Osteoblast (primary cell): ENCODE measurements at places on chromosomes 13 and 19. TPM values are rescaled to one million over a fixed set of nuclear protein-coding genes. Genes with fewer than 3 reads are reported as not detected.

The SRRM5 gene
- under 0.01 TPM in 1 of 2 replicates, not detected in the other for total RNA-seq

The STK24 gene
- total RNA-seq = 82.2 and 83.4 TPM in 2 replicates

The ZNF543 gene
- total RNA-seq = 10.6 and 11.9 TPM in 2 replicates

The ADGRE3 gene
- not detected in 2 replicates for total RNA-seq

The KLK8 gene
- not detected in 2 replicates for total RNA-seq

DNA sequence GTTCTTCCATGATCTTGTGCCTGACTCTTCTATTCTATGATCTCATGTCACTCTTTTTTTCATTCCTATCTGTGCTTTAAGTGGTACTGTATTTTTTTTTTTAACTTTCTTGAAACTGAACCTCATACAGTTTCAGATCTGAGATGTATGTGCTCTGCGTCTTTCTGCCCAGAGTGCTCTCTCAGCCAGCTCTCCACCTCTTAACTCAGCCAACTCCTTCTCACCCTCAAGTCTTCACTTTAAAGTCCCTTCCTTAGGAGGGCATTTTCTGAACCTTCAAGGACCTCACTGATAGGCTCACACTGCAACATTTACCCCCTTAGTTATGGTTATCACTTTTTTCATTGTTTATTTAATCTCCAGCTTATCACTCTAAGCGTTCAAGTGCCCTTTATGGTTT, 158.7 kb downstream of the IRS2 start:
- DNase-seq = no peak

- no peak for DNase-seq
Measured at GRCh38 chr19:33000510-33000909, 28.5 kb downstream of the FAAP24 start.

GRCh38 chr19:1624458-1624857, 19.2 kb upstream of the UQCR11 start:
- peak; percentile 97 for DNase-seq

GRCh38 chr19:46861691-46862502, 1.1 kb downstream of the ARHGAP35 start:
- DNase-seq = peak; percentile 67

DNA sequence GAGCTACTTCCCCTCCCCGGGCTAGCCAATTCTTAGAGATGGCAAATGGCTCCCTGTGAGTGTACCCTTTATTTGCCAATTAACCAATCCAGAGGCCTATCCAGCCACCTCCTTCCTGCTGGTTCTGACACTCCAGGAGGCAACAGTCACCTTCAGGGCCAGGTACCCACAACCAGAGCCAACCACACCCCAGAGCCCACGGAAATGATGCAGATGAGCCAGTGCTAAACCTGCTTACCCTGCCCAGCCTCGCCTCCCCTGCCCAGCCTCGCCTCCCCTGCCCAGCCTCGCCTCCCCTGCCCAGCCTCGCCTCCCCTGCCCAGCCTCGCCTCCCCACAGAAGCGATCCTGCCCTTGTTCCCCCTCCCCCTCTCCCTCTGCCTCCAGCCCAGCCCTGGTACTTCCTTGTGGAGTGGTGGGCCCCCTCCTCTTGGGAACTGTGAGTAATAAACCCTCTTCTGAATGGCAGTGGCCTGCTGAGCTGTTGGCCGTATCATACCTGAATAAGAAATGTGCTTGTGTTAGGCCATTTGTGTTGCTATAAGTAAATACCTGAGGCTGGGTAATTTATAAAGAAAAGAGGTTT, 173.8 kb upstream of the RNF113B start:
- no peak for DNase-seq

DNA sequence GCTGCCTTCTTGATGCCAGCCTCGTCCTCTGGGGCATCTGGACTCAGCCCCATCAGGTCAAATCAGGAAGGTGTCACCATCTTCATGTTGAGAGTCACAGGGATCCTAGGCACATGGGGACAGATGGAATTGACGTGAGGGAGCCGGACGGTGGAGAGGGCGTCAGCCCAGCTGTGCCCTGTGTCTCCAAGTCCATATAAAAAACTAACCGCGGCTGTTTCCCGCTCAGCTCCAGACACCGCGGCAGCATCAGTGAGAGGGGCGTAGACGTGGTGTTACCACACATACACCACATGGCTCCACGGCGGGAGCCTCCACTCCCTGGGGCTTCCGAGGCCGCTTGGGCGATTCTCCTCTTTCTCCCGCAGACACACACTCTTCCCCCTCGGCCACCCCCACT, 5.6 kb upstream of the PRR36 start:
- DNase-seq = no peak

- peak; percentile 87 for DNase-seq
Measured at GRCh38 chr19:5477451-5478215, 22.4 kb downstream of the ZNRF4 start.

DNA sequence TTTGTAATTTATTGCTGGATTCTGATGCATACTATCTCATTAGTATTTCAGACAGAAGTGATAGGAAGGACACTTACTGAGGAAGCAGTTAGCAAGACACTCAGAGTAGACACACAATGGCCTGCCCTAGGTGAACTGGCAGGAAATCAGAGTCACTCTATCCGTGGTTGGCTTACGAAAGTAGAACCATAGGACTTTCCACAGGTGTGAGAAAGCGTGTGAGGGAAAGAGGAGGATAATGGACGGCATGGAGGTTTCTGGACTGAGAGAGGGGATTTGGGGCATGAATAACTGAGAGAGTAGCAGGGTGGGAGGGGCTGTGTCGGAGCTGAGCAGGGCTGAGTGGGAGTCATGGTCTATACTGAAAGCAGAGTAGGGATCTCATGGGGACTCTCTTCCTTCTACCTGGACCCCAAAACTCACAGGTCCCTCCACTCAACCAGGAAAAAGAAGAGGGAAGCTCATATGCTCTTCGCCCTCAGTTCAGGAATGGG, 18.7 kb upstream of the EID2 start:
- DNase-seq = no peak

DNA sequence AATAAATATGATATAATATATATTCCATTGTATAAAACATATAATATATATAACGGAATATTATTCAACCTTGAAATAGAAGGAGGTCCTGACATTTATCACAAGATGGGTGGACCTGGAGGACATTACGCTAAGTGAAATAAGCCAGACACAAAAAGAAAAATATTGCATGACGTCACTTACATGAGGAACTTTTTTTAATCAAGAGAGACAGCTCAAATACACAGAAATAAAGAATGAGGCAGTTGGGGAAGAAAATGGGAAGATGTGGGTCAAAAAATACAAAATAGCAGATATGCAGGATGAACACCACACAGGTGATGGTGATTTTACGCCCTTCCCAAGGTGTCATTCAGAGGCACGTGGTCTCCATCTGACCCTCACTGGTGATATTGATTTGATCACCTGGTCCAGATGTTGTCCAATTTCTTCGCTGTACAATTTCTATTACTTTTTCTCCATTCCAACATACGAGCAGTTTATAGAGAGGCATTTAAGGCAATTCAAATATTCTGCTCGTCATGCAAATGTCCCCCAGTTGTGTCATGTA, 513 bp upstream of the ZNF317 start:
- no peak for DNase-seq

DNA sequence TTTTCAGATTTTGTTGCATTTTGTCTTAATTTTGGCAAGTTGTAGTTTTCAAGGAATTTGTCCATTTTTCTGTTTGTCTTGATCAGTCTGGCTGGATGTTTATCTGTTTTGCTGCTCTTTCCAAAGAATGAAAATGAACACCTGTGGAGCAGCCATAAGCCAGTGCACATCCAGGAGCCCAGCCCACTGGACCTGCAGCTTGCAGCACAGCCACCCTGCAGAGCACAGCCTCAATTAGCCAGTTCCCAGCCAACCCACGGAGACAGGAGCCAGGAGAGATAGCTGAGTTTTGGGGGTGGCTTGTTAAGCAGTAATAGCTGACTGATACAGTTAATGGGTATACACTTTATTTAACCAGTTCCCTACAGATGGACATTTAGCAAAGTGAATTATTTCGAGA, 38.0 kb upstream of the URI1 start:
- DNase-seq = no peak
